ENCODE measurements at places on chromosomes 1 and 21.

GRCh38 chr1:90486134-90486824 lies 230.8 kb downstream of the BARHL2 start:
- peak; percentile 21 for DNase-seq

DNA sequence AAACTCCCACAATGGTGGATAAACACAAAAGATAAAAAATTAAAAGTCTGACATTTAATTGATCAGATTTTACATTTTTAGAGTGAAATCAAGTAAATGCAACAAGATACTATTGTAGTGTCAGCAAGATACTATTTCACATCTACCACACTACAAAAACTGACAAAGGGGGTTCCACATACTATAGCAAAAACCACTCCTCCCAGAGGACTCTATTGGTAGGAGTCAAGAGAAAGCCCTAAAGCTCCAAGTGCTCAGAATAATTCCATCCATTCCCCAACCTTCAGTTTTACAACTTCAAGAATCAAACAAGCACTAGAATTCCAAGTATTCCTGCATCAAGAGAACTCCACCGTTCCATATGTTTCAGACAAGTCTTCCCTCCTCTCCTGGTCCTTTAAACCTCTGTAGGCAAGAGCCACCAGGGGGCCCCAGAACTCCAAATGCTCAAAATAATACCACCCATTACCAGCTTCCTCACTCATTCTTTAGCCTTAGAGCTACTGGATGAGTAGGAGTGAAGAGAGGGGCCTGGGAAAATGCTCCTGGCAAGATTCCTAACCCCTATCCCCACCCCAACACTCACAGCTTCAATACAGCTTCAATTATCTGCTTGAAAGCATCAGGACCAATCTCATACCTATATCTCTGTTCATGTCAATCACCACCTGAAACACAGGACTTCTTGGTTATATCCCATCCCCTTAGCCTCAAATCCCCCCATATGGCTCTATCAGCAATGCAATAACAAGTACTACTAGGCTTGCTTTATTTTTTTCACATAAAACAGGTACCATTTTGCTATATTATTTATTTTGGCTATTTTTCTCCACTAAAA lies 9.9 kb downstream of the TOR1AIP2 start:
- peak; percentile 59 for DNase-seq

- no peak for DNase-seq
These were observed 28.9 kb downstream of the ERI3 start for GRCh38 chr1:44326024-44326701.

DNA sequence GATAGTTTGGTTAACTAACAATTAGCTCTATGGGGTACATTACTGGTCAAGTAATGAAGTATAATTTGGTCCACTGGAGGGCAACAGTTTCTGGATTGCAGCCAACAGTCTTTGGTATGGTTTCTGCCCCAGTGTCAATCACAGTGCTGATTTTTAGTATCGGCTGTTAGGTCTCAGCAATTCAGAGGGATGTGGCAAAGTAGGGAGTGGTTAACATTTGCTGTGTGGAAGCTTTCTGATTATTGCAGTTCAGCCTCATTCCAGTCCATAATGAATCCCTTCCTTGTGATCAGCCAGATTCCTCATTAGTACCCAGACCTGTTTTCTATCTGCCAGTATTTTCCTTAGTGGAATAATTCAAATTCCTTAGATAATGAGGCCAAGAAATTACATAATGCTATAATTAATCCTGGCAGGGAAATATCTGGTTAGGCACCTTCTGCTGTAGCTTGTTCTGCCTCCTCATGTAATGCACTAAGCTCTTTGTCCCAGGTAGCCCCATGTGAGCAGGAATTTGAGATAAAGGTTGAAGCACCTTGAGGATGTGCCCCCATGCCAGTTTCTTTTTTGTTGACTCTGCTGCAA lies 14.0 kb downstream of the F3 start:
- no peak for DNase-seq

GRCh38 chr1:164728719-164729118 lies 169.7 kb downstream of the PBX1 start:
- peak; percentile 36 for DNase-seq

- DNase-seq = no peak
These were observed 16.6 kb upstream of the ABCG1 start for GRCh38 chr21:42202321-42202720.

GRCh38 chr1:44707112-44707881 lies 23.7 kb downstream of the RNU5D-1 start:
- DNase-seq = peak; percentile 96
